Foreskin keratinocyte (primary cell): ENCODE measurements at places on chromosomes 6 and 20.

GRCh38 chr20:60101201-60101890 is 143.1 kb downstream of the CDH26 start:
- no peak for DNase-seq

DNA sequence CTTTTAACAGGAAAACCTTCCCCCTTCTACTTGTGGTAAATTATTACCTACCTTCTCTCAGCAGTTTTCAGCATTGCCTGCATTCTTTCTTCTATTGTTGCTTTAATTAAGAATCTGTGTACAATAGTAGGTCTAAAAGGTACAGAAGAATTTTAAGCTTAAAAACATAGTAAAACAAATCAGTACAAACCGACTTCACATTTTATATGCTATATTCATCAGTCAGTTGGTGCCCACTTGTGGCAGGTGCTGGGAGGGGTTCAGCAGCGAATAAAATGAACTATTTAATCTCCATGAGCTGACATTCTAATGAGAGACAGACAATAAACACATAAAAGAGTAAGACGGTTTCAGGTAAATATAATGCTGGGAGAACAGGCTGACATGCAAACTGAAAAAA is 73.4 kb upstream of the FBXO30 start:
- DNase-seq, result no peak

GRCh38 chr6:15761045-15761502 is 98.2 kb upstream of the DTNBP1 start:
- no peak for DNase-seq

GRCh38 chr6:67736816-67737215 is 898.3 kb upstream of the ADGRB3 start:
- DNase-seq, result no peak

- no peak for DNase-seq
Observed at GRCh38 chr6:64006246-64006645, 370.6 kb downstream of the PHF3 start.

DNA sequence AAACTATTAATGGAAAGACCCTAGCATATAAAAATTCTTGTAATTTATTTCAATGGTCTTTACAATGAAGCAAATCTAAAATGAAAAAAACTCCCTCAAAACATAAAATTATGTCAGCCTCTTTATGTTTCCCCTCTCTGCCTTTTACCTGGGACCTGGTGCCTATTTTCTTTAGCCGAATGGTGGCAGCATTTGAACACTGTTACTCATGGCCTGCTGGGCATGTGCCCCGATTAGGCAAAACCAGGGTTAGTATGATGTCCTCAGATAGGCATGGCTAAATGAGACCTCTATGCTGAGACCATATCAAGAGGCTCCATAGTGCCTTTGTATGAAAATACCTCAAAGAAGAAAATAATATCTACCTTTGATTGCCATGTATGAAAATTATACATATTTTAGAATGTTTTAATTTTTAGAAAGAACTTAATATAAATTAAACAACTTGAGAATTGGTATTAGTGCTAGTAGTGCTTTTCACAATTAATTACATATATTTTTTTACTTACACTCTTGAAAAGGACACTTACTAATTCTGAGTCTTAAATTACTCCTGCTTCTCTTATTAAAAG is 22.5 kb upstream of the C6orf58 start:
- DNase-seq, result peak; percentile 40

DNA sequence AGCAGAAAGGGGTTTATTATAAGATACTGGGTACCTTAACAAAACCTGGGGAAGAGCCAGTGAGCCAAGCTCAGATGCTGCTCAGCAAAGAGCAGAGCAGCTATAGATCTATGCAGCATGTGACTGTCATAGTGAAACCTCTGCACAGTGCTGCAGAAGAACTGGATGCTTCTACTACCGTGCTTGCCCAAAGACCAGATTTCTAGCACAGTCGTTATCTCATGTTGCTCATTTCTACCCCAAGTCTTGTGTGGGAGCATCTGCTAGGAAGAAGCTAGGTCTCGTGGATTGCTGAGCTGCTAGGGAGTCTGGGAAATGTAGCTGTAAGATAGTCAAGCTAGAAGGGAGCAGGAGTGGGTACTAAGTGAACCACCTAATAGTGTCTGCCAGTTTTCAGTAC is 31.7 kb upstream of the GNRH2 start:
- DNase-seq, result no peak

- DNase-seq, result no peak
Observed at GRCh38 chr20:34256629-34257124, 15.5 kb downstream of the ASIP start.

GRCh38 chr6:48889429-48889828 is 573.6 kb downstream of the MMUT start:
- DNase-seq, result peak; percentile 46

DNA sequence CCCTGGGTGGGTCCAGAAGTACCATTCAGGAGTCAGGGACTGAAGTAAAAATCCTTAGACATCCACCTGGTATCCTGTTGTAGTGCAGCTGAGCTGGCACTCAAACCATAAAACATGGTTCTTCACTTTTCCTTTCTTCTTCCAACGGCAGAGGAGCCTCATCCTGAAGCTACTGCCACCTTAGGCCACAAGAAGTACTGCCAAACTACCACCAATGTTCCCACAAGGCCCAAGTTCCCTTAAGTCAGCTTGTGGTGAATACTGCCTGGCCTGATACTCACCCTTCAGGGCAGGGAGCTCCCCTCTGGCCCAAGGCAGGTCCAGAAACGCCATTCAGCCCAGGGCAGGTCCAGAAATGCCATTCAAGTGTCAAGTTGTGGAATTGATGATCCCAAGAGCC is 1053.4 kb upstream of the CITED2 start:
- no peak for DNase-seq

GRCh38 chr6:165732696-165733488 is 69.9 kb upstream of the PDE10A start:
- no peak for DNase-seq

DNA sequence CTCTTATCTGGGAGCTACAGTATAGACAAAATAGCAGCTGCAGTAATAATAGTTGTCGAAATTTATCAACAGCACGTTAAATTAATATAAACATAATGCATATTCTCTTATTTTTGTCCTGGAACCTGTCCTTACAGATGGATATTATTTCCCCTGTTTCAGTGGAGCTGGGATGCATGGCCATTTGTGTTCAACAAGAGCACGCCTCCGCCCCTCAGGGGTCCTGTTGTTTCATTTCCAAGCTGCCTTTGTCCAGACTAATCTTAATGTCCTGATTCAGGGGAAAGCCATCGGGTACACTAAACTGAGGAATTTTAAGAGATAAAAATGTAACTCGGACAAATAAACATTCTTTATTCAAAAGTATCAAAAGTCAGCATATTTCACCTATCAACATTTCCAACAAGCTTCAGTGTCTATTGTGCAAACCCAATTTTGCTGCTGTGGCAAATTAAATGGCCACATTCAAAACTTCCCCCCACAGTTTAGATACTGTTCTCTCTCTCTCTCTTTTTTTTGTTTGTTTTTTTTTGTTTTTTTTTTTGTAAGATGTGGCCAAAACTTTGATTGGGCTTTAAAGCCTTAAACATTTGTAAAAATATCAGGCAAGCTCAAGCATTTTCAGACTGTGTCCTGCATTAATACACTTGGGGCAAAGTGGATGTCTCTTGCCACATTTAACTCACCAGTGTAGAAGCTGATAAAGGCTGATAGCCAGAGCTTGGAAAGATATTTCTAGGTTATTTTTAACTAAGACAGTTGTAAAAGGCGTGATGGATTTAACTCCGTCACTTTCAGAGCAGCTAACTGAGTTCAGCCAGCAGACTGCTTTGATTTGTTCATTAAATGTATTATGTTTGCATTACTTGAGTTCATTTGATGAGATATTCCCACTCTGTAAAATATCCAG is 112.5 kb upstream of the QKI start:
- no peak for DNase-seq

DNA sequence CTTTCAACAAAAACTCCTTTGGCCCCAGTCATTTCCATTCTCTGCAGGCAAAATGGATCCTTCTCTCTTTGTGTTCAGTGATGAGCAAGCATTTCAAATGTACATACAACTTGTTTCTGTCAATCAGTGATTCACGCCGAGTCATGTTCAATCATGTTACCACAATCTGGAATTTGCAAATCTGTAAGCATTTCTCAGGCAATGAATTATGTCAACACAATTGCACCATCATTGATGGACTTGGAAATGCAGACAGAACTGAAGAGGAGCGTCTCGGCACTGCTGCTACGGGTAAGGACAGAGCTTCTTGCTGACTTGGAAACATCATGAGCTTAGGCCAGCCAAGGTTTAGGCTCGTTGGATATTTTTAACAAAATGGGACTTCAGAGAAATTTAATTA is 132.8 kb upstream of the AGPAT4 start:
- DNase-seq, result peak; percentile 96

- peak; percentile 57 for DNase-seq
Observed at GRCh38 chr20:34110745-34111641, 1.1 kb downstream of the EIF2S2 start.

GRCh38 chr6:150456902-150457643 is 88.3 kb downstream of the IYD start:
- DNase-seq, result no peak

GRCh38 chr6:53728570-53729194 is 63.1 kb upstream of the KLHL31 start:
- DNase-seq, result no peak

DNA sequence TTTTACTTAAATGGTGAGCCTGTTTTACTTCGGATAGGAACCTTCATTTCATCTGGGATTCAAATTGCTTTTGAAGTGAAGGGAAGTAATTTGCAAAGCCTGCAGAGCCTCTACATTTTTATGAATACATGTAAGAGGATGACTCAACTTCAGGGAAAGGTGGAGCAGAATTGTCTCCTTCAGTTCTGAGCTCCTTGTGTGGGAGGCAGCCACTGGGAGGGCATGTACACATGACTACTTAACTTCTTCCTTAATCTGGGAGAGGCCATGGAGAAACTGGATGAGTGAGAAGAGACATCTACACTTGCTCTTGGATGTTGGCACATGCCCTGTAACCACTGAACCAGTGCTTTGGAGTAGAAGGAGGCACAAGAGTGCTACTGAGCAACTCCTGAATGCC is 145.1 kb upstream of the NRSN1 start:
- no peak for DNase-seq

DNA sequence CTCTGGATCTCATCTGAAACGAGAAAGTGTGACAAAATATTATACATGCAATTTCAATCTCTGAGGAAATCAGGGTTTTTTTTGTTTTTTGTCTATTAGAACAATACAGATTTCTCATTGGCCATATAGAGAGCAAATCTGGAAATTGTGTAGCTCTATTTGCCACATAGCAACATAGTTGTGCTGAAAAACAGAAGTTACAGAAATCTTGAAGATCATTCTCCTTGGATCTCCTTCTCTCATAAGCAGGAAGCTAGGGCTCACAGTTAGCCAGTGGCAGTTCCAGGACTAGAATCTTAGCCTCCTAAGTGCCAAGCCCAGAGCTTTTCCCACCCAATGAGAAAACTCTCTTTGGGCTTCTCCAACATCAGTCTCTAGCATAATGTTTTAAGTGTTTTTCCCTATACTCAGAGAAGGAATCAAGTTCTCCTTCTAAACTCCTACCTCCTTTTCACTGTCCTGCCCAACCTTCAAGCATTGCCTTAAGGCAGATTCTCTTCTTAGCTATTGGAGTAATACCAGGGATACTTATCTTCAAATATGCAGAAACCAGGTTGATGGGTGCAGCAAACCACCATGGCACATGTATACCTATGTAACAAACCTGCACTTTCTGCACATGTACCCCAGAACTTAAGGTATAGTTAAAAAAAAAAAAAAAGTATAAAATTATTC is 211.6 kb downstream of the ALDH8A1 start:
- no peak for DNase-seq
